ENCODE measurements at places on chromosomes 11 and 22.

DNA sequence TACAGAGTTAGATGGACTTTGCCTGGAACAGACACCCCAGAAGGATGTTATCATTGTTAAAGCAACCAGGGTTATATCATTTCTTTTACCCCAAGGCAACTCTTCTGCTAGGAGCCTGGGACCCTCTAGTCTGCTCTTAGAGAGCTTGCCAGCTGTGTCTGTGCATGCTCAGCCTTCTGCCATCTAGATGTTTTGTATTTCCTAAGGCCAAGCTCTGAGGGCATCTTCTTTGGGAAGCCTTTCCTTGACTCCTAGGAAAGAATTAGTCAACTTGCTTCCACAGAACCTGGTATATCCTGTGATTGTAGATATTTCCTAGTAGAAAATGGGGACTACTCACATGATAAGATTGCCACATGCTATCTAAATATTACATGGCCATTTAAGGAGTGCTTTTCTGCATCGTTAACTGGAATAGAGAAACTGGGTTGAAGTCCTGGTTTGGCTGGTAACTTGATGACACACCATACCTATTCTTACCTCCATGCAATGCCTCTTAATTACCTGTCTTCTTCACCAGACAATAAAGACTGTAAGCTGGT lies 87.6 kb downstream of the STIM1 start:
- DNase-seq = no peak

GRCh38 chr11:34349882-34350281 lies 7.9 kb downstream of the ABTB2 start:
- DNase-seq = no peak

GRCh38 chr11:40302669-40303068 lies 1156.8 kb downstream of the LRRC4C start:
- no peak for DNase-seq

DNA sequence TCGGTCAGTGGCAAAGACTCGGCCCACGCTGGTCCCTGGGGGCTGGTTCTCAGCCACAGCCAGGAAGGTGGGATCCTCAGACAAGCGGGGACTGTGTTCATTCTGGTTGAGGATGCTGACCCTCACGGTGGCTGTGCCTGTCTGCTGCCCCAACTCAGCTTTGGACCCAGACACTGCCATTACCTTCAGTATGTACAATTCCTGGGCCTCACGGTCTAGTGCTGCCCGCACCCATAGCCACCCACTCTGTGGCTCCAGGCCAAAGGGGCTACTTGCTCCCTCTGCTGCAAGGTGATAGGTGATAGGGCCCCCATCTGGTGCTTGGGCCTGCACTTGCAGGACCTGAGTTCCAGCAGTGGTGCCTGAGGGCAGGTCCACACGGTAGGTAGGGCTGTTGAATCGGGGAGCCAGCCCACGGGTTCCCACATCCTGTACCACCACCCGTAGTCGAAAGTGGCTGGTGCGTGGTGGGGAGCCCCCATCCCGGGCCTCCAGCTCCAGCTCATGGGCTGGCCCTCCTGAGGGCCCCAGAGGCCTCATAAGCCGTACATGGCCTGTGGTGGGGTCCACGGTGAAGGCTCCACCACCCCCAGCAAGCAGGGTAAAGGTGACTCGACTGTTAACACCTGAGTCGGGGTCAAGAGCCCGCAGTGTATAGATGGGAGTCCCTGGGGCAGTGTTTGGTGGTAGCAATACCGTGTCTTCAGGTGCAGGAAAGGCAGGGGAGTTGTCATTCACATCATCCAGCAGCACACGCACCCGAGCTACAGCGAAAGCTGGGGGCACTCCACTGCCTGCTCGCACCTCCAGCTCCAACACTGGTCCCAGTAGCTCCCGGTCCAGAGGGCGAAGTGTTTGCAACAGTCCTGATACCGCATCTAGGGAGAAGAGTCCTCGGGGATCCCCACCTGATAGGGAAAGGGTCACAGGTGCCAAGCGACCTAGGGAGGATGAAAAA lies 13.2 kb upstream of the TPP1 start:
- DNase-seq = no peak

DNA sequence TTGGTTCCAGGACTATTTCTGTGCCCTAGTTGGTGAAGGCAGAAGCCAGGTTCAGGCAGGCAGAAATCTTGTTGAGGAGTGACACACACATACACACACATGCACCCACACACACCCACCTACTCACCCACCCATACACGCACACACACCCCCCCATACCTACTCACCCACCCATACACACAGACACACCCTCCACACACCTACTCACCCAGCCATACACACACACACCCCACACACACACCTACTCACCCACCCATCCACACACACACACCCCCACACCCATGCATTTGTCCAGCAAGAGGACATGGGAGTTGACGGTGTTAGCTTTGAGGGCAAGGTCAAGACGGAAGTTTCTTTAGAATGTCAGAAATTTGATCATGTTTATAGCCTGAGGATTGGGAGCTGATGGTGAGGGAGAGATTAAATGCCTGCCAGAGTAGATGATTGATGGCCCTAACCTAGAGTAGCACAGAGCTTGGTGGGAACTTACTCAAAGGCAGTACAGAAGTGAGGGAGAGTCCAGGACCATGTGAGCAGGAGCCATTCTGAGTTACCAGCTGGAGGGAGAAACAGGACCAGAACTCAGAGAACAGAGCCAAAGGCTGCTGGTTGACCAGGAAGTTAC lies 68.9 kb downstream of the CYB5R2 start:
- DNase-seq = no peak

DNA sequence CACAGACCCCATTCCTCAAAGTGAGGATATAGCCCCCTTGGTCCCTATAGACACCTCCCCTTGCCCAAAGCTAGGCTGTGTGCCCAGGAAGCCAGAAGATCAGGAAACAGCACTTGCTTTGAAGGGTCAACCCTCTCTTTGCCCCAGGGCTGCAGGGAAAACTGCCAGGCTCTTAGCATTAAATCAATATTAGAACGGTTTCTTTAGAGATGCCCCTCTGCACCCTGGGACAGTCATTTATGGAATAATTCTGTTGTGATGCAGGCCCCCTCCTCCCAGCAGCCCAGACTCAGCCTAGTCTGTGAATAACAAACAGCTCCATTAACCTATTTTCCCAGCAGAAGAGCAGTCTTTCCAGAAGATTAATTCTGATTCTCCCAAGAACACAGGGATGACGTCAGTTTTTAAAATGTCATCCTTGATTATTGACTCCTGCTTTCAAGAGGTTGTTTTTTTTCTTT lies 11.6 kb upstream of the CAPN5 start:
- DNase-seq = no peak

DNA sequence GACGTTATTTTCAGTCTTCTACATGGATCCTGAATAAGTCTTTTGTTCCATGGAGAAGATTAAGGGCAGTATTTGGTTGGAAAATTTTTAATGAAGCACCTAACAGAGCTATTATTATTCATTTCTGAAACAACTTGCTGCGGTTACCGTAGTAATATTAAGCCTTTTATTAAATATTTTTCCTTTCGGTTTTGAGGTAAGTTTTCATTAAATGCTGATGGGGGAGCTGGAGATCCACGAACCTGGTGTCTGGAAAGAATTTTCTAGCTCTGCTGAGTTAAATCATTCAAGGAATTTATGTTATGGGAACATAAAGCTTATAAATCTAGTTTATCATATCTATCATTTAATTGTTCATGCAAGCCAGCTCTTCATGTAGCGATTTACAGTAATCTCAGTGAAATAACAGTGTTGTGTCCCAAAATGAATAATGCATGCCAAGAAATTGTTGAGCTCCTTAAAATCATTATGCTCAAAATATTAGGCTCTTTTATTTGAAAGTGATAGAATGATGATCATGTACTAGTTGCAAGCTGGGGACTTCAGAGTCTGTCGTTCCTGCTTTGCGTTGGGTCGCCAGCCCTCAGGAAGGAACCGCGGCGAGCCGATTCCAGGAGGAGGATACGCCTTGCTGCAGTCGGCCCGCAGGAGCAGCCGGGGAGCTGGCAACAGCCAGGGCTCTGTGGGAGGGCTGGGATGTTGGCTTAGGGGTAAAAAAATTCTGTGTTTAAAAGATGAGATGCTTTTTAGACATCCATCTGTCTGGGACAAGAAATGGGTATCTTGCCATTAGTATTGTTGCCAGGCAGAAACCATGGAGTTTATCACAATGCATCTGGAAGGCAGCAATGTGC lies 83.1 kb downstream of the TBC1D22A start:
- DNase-seq = no peak

GRCh38 chr11:132590554-132590953 lies 941.7 kb downstream of the OPCML start:
- no peak for DNase-seq

DNA sequence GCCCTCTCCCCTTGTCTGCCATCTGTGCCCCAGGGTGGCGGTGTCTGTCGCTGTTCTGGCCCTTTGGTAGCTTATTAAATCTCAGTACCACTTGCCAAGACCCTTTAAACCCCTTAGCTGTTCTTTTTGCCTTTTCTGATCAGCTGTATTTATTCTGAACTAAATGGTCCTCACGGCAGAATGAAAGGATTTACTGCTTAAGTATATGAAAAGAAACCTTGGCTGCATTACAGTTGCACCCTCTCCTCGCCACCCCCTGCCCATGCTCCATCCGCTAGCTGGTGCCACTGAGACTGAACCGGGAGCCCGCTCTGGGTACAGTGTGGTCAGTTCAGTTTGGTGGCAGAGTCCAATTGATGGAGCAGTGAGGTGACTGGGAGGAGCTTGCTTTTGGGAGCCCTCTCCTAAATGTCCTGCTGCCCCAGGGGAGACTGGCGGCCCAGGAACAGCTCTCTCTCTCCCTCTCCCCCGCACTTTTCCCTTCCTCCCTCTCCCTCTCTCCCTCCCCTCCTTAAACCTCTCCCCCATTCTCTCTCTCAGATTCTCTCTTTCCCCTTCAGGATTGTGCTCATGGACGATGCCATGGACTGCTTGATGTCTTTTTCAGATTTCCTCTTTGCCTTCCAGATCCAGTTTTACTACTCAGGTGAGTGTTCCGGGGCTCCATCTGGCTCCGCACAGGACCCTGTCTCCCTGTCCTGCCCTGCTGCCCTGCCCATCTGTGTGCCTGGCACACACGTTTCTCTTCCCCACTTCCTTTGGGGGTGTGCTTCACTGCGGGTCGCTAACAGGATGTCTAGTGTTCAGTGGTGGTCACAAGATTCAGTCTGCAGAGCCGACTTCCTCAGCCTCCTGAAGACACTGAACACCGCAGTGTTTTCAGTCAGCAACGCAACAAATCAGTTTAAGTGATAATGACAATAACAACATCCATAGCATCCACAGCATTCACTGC lies 21.8 kb downstream of the ARFGAP2 start:
- DNase-seq = no peak

- no peak for DNase-seq
Measured at GRCh38 chr11:79834015-79834414, 393.2 kb upstream of the TENM4 start.

DNA sequence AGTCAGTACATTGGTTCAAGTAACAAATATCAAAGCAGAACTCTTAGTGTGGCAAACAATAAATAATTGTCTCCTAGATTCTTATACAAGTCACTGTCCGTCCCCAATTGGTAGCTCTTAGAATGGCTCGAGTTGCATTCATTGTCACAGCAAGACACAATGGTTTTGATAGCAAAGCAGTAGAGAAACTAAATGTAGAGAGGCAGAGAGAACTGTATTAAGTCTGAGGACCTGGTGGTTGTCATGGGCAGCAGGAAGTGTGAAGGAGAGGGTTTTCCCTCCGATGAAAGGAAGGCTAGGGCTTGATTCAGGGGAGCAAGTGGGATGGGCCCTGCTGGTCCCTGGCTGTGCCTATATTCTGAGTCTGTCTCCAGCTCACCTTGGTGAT lies 36.6 kb downstream of the RCOR2 start:
- DNase-seq = no peak

GRCh38 chr11:89608234-89608966 lies 101.7 kb upstream of the TRIM77 start:
- DNase-seq = no peak

DNA sequence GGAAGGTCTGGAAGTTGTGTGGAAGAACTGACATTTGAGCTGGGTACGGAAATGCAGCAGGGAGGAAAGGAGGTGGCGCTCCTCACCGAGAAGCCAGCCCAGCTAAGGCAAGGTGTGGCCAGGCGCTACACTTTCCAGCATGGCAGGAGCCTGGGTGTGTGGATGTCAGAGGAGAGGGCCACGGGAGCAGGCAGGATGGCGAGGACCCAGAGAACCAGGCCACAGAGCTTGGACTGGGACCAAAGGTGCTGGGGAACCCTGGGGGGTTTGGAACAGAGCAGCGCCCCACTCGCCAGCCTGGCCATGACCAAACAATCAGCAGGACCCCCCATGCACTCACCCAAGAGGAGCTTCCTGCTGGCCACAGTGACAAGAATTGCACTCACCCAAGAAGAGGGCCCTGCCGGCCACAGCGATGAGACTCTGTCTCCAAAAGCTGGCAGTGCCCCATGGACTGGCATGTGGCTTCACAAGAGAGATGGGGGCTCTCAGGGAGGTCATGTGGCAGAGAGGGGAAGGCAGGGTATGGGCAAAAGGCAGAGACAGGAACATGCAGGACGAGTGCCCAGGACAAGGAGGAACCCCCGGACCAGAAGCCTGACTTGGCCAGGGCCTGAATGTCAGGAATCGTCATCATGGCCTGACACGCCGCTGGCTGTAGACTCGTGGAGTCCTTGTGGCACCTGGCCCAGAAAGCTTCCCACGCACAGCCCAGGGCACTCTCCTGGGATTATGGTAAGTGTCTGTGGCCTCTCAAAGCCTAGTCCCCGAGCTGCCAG lies 45.4 kb downstream of the IGF2 start:
- DNase-seq = no peak

DNA sequence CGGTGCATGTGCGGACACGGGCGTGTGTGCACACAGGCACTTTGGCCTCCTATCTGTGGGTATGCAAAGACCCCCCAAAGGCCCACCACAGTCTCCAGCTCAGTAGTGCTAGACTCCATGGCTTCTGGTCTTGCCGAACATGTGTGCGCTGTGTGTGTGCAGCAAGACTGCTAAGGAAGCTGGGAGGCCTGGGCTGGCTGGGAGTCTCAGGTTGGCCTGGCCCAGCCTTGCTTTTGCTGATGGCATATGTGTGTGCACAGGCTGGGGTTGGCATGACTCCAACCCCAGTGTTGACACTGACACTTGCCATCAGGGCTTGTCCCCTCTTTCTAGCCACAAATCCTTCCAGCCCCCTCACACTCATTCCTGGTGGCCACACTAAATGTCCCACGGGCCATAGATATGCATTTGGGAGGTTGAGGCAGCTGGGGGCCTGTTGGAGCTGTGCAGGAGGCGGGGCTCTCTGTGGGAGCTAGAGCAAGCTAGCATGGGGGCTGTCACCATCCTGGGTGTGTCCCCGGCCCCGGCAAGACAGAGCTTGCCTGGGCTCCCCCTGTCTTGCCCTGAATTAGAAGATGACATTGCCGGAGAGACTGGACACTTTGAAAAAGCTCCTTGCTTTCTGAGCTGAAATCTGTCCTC lies 60.9 kb upstream of the NECTIN1 start:
- no peak for DNase-seq

- no peak for DNase-seq
Measured at GRCh38 chr11:112004389-112004788, 20.8 kb upstream of the DLAT start.
